ENCODE measurements at places on chromosomes 3 and 15. TPM values are rescaled to one million over a fixed set of nuclear protein-coding genes. Genes with fewer than 3 reads are reported as not detected.

GRCh38 chr15:81182031-81182755 is 14.5 kb upstream of the IL16 start:
- peak overlapping the region; percentile 83 for H3K27ac ChIP-seq
- no peaks in the 10 kb centered on the region for H3K36me3 ChIP-seq
- H3K27me3 ChIP-seq = no peaks in the 10 kb centered on the region
- DNase-seq = no peak

DNA sequence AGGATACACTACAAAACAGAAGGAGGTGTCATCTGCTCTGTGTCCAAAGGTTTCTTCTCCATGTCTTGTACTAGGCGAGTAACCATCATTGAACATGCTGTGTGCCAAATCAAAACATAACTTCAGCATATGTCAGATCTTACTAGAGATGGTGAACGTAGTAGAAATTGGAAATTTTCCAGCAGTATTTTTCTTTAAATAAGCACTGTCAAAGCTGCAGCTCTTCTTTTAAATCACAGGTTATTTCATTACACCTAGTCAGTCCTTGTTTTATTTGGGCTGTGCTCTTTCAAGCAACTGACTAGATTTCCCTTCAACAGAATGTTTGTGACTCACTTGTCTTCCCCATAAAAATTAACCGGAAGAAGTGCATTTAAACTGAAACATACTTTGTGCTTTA is 46.5 kb downstream of the MSL2 start:
- peaks cover 46% of the 10 kb centered on the region for H3K36me3 ChIP-seq
- H3K27me3 ChIP-seq = no peaks in the 10 kb centered on the region
- DNase-seq = no peak

DNA sequence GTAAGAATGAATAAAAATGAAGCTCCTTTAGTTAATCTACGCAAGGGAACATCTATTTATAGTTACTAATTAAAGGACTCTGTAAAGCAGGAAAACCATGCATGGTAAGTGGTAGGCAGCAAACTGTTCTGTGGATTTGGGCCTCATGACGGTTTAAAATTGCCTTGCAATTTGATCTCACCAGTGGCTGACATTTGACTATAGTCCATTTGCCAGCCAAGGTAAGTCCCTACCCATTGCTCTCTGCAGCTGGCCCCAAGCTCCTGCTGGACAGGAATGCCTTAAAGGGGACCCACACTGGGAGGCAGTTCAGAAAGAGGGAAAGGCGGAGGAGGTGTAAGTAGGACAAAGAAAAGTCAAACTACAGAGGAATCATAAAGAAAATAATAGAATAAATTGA is 203.3 kb downstream of the PLCL2 start:
- H3K36me3 ChIP-seq = no peaks in the 10 kb centered on the region
- H3K27me3 ChIP-seq = no peaks in the 10 kb centered on the region
- H3K27ac ChIP-seq = no peak overlapping the region
- no peak for DNase-seq
- no peak overlapping the region for H3K4me3 ChIP-seq

- no peak for DNase-seq
- no peak overlapping the region for H3K27ac ChIP-seq
These were observed 376.0 kb upstream of the ALCAM start for GRCh38 chr3:104990758-104991157.

DNA sequence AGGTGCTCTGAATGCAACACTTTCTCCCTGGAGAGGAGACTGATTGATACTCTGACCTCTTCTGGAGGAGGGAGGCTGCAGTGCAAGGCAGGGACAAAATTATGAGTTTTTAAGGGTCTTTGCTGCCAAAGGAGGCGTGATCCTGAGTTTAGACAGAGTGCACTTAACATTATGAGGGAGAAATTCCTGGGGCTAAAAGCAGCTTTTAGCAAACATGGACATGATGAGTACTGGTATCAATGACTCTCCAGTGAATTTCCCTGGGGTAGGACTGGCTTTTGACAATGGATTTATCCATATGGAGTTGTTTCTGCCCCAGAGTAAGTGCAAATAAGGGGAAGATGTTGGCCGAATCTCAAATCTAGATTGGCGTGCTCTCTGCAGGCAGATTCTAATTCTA is 133.1 kb downstream of the THSD4 start:
- peaks cover 1% of the 10 kb centered on the region for H3K36me3 ChIP-seq
- no peak for DNase-seq
- H3K27ac ChIP-seq = no peak overlapping the region

The NUP210 gene
- total RNA-seq = 9.8 TPM

Data from esophagus squamous epithelium (tissue), 5 donors.